ENCODE measurements at places on chromosomes 12 and 14. TPM values are rescaled to one million over a fixed set of nuclear protein-coding genes. Genes with fewer than 3 reads are reported as not detected.

PGF gene
- 5.0 TPM for total RNA-seq

DNA sequence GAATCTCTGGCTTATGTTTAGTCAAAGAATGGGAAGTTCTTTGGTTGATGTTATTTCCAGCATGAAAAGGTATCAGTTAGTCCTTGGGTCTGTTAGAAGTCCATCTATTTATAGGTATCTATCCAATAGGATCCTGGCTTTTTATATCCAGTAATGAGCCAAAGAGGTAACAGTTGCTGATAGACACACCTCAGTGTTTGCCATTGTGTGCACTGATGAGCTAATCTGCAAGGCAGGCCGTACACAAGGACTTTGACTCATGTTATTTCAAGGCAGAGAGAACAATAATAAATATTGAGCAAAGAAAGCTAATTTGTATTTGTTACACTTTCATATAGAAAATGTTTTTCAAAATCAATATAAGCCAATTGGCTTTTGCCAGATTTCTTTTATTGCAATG lies 56.4 kb downstream of the GLT1D1 start:
- H3K27ac ChIP-seq = no peak overlapping the region
- no peak overlapping the region for H3K4me3 ChIP-seq
- peaks cover 45% of the 10 kb centered on the region for H3K36me3 ChIP-seq
- DNase-seq = no peak
- H3K4me1 ChIP-seq = no peaks in the 10 kb centered on the region

DNA sequence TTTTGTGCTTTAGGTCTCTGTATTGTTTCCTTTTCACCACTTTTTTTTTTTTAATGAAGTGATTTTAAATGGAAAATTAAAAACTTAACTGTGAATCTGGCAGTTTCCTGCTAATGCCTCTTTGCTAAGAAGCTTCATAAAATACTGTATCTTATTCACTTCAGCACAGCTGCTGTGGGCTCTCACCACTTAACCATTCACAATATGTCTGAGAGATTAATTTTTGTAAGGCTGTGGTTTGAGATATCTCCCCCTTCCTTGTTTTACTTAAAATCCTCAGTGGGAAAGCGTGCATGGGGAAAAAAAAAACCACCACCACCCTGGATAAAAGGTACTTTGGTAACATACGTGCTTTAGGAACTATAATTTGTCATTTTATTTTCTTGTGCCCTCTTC lies 115.9 kb downstream of the ETV6 start:
- H3K4me1 ChIP-seq = peaks cover 65% of the 10 kb centered on the region
- H3K27me3 ChIP-seq = no peaks in the 10 kb centered on the region
- peak overlapping the region; percentile 87 for H3K27ac ChIP-seq
- H3K36me3 ChIP-seq = no peaks in the 10 kb centered on the region
- no peak overlapping the region for H3K4me3 ChIP-seq
- no peak for DNase-seq

DNA sequence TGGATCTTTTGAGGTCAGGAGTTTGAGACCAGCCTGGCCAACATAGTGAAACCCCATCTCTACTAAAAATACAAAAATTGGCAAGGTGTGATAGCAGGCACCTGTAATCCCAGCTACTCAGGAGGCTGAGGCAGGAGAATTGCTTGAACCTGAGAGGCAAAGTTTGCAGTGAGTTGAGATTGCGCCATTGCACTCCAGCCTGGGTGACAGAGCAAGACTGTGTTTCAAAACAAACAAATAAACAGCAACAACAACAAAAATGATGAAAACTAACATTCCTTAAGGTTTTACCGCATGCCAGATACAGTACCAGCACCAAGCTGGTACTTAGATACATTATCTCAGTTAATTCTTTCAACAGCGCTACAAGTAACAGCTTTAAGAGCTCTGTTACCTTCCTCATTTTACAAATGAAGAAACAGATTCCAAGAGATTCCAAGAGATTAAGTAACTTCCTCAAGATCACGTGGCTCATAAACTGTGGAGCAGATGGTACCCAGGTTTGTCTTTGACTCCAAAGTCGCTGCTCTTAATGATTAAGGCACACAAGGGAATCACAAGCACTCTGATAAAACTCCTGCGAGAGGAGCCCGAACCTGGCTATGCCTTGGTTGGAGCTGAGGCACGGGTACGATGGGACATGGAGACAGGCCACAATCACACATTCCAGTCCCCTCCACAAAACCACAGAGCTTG lies 17.7 kb upstream of the PLEK2 start:
- H3K4me3 ChIP-seq = no peak overlapping the region
- H3K27me3 ChIP-seq = peaks cover 3% of the 10 kb centered on the region
- H3K4me1 ChIP-seq = peaks cover 12% of the 10 kb centered on the region
- no peak overlapping the region for H3K27ac ChIP-seq
- DNase-seq = no peak

KRT77 gene
- total RNA-seq = not detected

- H3K4me1 ChIP-seq = peaks cover 8% of the 10 kb centered on the region
- no peaks in the 10 kb centered on the region for H3K36me3 ChIP-seq
- DNase-seq = no peak
- H3K4me3 ChIP-seq = no peak within 1 kb of the TSS
Measured at GRCh38 chr14:88005050-88005481, at the start of gene GPR65. TSS of gene GPR65 (plus strand) at chr14:88005135. CDS start at chr14:88010848, 5,713 bp downstream.

DNA sequence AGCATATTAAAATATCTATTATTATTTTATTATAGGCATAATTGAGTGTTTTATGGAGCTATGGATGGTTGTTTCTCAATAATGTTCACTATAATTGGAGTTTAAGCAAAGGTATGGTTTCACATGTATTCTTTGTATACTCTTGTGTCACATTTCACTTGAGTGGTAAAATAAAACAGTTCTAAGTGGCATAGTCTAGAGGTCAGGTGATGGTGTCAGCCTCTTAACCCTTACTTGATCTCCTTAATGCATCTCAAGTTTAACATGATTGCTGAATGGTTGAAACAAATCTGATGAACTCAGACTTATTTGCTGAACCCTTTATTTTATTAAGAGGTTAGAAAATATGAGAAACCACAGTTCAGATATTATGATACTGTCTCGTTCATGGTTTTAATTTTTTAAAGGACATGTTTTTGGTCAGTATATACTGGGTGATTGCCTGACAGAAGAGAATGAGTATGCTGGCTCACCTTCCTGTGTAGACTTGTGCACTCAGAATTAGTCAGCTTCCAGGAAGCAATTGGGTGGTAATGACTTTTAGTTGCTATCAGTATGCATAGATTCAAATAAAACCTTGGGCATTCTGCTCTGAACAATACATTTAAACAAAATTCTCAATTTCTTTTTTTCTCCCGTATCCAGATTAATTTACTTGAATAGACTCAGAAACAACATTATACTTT lies 464.6 kb downstream of the PCNX1 start:
- peaks cover 21% of the 10 kb centered on the region for H3K36me3 ChIP-seq
- no peak for DNase-seq

- peaks cover 6% of the 10 kb centered on the region for H3K36me3 ChIP-seq
- peak overlapping the region; percentile 95 for H3K4me3 ChIP-seq
- peaks cover 4% of the 10 kb centered on the region for H3K27me3 ChIP-seq
Measured at GRCh38 chr14:81221579-81222102, 882 bp upstream of the GTF2A1 start.

DNA sequence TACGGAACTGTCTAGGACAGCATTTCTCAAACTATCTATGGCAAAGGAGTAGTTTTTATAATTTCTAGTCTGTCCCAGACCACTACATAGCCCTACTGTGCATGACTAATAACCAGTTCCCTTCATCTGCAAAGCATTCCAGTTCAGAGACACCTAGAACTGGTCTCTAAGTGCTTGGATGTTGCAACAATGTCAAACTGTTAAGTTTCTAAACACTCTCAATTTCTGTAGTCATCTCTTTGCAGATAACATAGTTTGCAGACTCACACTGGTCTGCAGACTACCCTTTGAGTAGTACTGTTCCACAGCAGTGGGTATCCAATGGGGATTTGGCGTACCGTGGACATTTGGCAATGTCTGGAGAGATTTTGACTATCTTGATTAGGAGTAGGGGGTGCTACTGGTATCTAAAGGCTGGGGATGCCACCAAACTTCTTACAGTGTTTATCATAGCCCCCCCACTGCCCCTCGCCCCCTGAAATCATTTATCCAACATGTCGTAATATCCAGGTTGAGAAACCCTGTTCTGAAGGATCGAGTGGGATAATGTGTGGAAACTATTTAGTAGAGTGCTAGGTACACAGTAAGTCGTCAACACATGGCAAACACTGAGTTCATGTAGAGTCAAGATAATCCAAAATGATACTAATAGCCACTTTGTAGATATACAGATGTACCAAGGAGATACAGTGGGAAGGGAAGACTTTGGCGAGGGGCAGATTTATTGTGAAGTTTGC lies 1.7 kb downstream of the C12orf76 start:
- H3K4me1 ChIP-seq = peaks cover 20% of the 10 kb centered on the region
- no peaks in the 10 kb centered on the region for H3K27me3 ChIP-seq
- H3K36me3 ChIP-seq = peaks cover 4% of the 10 kb centered on the region
- no peak overlapping the region for H3K27ac ChIP-seq
- DNase-seq = no peak
- H3K4me3 ChIP-seq = peak overlapping the region; percentile 90

C12orf50 gene
- not detected for total RNA-seq

Measured in WTC11 (cell line).